Activated T-helper 17 cell treated with anti-CD3 and anti-CD28 coated beads, Interleukin-2, amount 50 U/mL, for 72 hours (primary cell): ENCODE measurements at places on chromosomes 12 and 14. TPM values are rescaled to one million over a fixed set of nuclear protein-coding genes. Genes with fewer than 3 reads are reported as not detected.

FBXL14 gene
- 29.8 TPM for total RNA-seq

DHRS2 gene
- total RNA-seq: 17.7 TPM

PSEN1 gene
- 33.8 TPM for total RNA-seq

AQP2 gene
- not detected for total RNA-seq

TTC6 gene
- total RNA-seq: not detected

TMEM132C gene
- total RNA-seq: not detected

VCPKMT gene
- 8.2 TPM for total RNA-seq

CD163 gene
- not detected for total RNA-seq

ARG2 gene
- 14.3 TPM for total RNA-seq

ENDOU gene
- 0.16 TPM for total RNA-seq

ATL1 gene
- 1.4 TPM for total RNA-seq

CCDC60 gene
- total RNA-seq: not detected

OR6C2 gene
- not detected for total RNA-seq

TMEM233 gene
- total RNA-seq: not detected

ZBTB25 gene
- 88.5 TPM for total RNA-seq

SLC2A14 gene
- total RNA-seq: 2.3 TPM

PMCH gene
- 0.71 TPM for total RNA-seq

OTX2 gene
- total RNA-seq: not detected

NGB gene
- not detected for total RNA-seq

CEP290 gene
- 10.7 TPM for total RNA-seq

CLECL1 gene
- total RNA-seq: 7.7 TPM

SUOX gene
- total RNA-seq: 3.5 TPM

IL31 gene
- not detected for total RNA-seq

OR4K5 gene
- total RNA-seq: not detected

ESPL1 gene
- 80.1 TPM for total RNA-seq

KRT83 gene
- total RNA-seq: not detected

CRIP1 gene
- 358 TPM for total RNA-seq

MGP gene
- 0.74 TPM for total RNA-seq

KRT72 gene
- total RNA-seq: not detected

THTPA gene
- total RNA-seq: 8.7 TPM

OLR1 gene
- total RNA-seq: not detected

PLEKHG3 gene
- total RNA-seq: 19.2 TPM

OS9 gene
- total RNA-seq: 114 TPM

ACACB gene
- 17.3 TPM for total RNA-seq

PTPN6 gene
- total RNA-seq: 223 TPM

TPPP2 gene
- total RNA-seq: not detected

TSPAN11 gene
- not detected for total RNA-seq

GLI1 gene
- total RNA-seq: 0.48 TPM

NKX2-1 gene
- total RNA-seq: not detected
